ENCODE measurements at places on chromosomes 11 and 22.

GRCh38 chr11:115418626-115419025 is 85.6 kb downstream of the CADM1 start:
- no peak for DNase-seq

GRCh38 chr11:124892750-124893454 is 4.8 kb downstream of the ROBO4 start:
- DNase-seq: peak; percentile 6

DNA sequence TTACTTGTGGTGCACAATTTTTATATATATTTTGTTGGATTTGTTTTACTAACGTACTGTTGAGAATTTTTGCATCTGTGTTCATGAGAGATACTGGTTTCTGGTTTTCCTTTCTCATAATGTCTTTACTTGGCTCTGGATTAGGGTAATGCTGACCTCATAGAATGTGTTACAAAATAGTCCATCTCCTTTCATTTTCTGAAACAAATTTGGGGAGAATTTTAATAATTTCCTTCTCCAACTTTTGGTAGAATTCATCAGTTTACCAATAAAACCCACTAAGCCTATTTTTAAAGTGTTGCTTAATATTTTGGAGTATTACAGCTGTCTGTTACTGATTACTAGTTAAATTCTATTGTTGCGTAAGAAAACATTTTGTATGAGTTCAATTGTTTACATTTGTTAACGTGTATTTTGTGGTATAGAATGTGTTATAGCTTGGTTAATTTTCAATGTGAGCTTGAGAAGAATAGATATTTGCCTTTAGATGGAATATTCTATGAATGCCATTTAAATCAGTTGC is 11.5 kb downstream of the TRIM22 start:
- no peak for DNase-seq

DNA sequence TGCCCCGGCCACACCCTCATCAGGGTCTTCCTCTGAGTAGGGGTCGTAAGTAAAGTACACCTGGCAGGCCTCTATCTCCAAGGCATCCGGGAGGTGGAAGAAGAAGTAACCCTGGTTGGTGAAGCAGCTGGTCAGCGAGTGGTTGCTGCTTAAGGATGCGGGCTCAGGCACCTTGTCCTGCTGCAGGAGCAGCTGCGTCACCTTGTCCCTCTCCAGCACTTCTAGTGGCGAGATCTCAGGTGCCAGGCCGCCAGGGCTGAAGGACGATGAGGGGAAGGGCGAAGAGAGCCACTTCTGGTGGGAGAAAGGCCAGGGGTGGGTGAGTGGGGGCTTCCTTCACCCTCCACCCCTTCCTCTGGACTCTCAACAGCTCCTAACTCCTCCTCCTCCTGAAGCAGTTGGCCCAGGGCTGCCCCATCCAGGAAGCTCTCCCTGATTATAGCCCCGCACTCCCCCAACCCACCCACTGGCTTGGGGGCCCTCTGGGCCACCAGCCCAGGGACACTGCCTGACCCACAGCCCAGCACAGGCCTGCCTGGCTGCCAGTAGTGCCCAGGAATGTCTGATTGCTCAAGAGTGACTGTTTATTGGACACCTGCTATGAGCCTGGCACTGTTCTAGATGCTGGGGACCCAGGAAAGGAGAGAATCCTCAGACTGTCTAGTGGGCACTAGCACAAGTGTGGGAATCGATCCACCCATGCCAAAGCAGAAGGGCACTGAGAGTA is 19.2 kb upstream of the TMPRSS6 start:
- no peak for DNase-seq

- DNase-seq: no peak
Observed at GRCh38 chr22:25083807-25084200, 115.9 kb upstream of the CRYBB3 start.

GRCh38 chr22:21043860-21044535 is 1.7 kb upstream of the LRRC74B start:
- no peak for DNase-seq

GRCh38 chr11:78332174-78332866 is 85.3 kb downstream of the GAB2 start:
- no peak for DNase-seq

- DNase-seq: no peak
Observed at GRCh38 chr22:27990879-27991278, 71.8 kb upstream of the PITPNB start.

DNA sequence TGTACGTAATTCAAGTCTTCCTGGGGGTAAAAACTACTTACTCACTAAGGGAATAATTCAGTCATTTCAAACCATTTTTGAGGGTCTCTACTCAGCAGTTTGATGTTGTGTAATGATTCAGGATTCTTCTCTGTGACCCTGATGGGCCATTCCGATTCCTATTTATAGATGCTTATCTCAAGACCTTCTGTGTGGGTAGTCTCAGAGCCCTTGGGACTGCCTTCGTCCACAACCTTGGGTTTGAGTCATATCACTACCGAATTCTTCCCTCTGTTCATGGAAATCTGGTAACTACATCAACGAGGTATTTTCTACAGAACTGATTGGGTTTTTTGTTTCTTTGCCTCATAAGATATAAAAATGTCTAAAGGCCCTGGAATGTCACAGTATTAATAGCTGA is 14.3 kb upstream of the CBX6 start:
- DNase-seq: no peak
